Activated naive CD8-positive, alpha-beta T cell treated with anti-CD3 and anti-CD28 coated beads, Interleukin-2, amount 10 ng/mL, durations not matched to agents 7 days and 5 days (primary cell): ENCODE measurements at places on chromosomes 12 and 14.

GRCh38 chr12:10226086-10226485, 13.4 kb downstream of the GABARAPL1 start:
- DNase-seq = no peak

DNA sequence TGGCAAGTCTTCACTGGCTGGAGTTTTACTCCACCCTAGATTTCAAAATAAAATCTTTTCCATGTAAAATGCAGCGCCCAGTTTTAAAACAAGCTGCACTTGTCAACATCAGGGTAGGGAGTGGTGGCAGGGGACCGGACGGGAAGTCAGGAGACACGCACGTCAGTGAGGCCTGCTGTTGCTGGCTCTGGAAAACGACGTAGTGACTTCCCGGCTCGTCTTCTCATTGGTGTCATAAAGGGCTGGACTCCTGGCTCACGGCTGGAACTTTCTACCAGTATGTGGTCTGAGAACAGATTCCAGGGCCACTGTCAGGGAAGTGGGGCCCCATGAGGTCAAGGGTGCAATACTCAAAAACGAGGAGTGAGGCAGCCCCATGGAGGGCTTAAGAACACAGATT, 64.2 kb upstream of the FOXN3 start:
- DNase-seq = no peak

- no peak for DNase-seq
These were observed 269.7 kb downstream of the TTC6 start for GRCh38 chr14:37864861-37865718.

DNA sequence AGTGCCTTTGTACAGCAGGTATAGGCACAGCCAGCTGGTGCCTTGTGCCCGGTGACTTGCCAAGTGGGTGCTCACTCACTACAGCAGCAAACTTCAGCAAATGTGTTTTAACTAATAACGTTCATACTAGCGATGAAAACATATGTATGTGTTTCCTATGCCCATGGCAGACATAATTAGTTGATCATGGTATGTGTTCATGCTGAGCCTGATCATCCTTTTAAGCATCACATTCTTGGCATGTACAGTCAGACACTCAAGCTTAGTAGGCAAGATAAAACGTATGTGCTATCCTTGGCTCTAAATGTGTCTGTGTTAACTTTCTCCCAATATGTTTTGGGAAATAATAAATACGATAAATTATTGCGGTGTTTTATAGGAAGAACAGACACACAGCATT, 55.6 kb downstream of the RASSF8 start:
- DNase-seq = no peak
